ENCODE measurements at places on chromosomes 12 and 14.

- no peak for DNase-seq
Measured at GRCh38 chr14:61535458-61535857, 159.9 kb upstream of the HIF1A start.

GRCh38 chr14:32606301-32606700 lies 277.2 kb downstream of the AKAP6 start:
- no peak for DNase-seq

GRCh38 chr14:69093631-69094421 lies 59.1 kb downstream of the DCAF5 start:
- DNase-seq: peak; percentile 89

GRCh38 chr14:61466249-61466904 lies 145.0 kb downstream of the PRKCH start:
- no peak for DNase-seq

GRCh38 chr12:41920355-41920754 lies 224.3 kb downstream of the GXYLT1 start:
- no peak for DNase-seq

GRCh38 chr12:53733807-53734200 lies 6.6 kb upstream of the CALCOCO1 start:
- DNase-seq: no peak

- peak; percentile 71 for DNase-seq
Measured at GRCh38 chr14:50064993-50065392, 51.4 kb downstream of the VCPKMT start.

GRCh38 chr12:106409878-106410277 lies 52.3 kb downstream of the POLR3B start:
- DNase-seq: peak; percentile 24

GRCh38 chr12:67761566-67761965 lies 113.0 kb downstream of the DYRK2 start:
- DNase-seq: no peak
